Stimulated activated CD4-positive, alpha-beta T cell treated with anti-CD3 and anti-CD28 coated beads, Interleukin-12 subunit alpha, Interleukin-12 subunit beta, amount 100 ng/mL, for 48 hours (primary cell): ENCODE measurements at places on chromosomes 4 and X.
A peak's percentile ranks its signal among the peaks of the same experiment; 100 is the strongest.

- DNase-seq = no peak
Measured at GRCh38 chrX:110087485-110088356, 84.8 kb downstream of the TMEM164 start.

GRCh38 chr4:143296397-143297067 is 40.1 kb upstream of the GAB1 start:
- no peak for DNase-seq

- peak; percentile 28 for DNase-seq
Measured at GRCh38 chrX:19625612-19626011, 110.3 kb upstream of the MAP3K15 start.

DNA sequence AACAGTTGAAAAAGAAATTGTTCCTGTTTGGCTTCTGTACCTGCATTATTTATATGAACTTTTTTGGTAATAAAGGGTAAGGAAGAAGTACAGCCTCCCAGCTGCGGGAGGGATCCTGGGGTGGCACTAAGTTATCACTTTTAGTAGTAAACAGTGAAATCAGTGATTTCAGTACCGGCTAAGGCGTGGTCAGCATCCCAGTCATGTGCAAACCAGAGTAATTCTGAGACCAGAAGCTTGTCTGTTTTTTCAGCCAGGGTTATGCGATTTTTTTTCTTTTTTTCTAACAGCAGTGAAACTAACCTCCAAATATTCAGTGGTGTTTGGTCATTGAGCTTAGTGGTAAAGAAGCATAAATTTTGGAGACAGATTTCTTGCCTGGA is 3.3 kb downstream of the EGF start:
- no peak for DNase-seq

- no peak for DNase-seq
Measured at GRCh38 chr4:172945611-172946010, 223.0 kb upstream of the GALNT7 start.

- DNase-seq = no peak
Measured at GRCh38 chrX:30895370-30895769, 6.3 kb upstream of the TAB3 start.

- no peak for DNase-seq
Measured at GRCh38 chr4:22850630-22851029, 157.9 kb downstream of the GBA3 start.

- DNase-seq = no peak
Measured at GRCh38 chr4:186016796-186017195, 52.2 kb upstream of the TLR3 start.

GRCh38 chrX:40209951-40210617 is 112.3 kb upstream of the BCOR start:
- DNase-seq = no peak

DNA sequence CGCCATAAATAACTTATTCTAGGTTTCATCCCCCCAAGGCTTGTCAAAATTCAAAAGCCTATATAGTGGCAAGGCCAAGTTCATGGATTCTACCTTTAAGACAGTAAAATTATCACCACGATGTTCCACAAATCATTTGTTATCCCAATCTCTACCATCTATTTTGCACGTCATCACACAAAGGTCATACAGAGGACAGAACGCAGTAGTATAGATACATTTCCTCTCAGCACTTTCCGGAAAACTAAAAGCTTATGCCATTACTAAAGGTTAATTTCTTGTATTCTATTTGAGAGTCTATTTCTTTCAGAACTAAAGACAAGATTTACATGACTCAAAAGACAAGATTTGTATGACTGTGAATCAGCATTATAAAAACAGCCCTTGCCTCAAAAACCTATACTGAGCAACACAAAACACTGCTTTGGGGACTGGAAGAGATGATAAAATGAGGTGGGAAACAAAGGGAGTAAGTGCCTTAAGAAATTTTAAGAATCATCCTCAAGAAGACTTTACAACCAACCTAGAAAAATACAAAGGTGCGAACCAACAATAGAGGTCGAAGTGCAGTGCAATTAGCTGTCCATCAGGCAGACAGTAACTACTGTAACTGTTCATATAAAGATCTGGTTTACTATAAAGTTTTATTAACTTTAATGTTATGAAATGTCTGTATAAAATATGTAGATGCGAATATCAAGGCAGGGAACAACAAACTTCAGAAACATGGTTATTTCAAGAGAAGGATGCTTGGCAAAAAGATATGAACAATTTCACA is 7.6 kb downstream of the UBE2D3 start:
- no peak for DNase-seq

- no peak for DNase-seq
Measured at GRCh38 chr4:87236861-87237260, 16.4 kb upstream of the KLHL8 start.

DNA sequence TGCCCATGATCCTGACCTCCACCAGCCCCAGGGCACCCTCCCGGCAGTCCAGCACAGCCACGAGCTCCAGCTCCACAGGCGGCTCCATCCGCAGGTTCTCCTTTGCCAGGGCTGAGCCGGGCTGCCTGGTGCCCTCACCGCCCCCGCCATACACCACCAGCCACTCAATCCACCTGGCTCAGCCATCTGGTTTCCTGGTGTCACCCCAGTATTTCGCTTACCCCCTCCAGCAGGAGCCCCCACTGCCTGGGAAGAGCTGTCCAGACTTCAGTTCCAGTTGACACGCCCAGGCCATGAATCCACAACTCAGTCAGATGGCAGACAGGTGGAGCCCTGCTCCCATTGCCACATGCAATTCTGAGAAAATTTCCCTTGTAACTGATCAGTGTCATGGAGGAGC is 3.9 kb downstream of the SHISA3 start:
- DNase-seq = no peak

GRCh38 chr4:95358421-95358820 is 190.4 kb downstream of the UNC5C start:
- no peak for DNase-seq

DNA sequence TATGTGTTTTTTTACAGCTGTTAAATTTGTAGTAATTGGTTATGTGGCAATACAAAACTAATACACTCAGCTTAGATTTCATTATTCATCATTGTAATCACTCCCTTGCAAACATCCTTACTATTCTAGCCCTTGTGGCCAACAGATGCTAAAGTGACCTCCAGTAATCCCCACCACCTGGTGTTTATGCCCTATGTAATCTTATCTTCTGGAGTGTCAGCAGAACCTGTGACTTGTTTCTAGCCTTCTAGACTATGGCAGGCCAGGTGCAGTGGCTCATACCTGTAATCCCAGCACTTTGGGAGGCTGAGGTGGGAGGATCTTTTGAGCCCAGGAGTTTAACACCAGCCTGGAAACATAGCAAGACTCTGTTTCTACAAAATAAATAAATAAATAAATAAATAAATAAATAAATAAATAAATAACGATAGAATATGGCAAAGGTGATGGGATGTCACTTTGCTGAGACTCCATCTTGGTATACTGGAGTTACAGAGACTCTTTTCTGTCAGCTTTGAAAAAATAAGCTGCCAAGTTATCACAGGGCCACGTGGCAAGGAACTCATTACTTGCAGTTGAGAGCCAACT is 12.3 kb upstream of the TSR2 start:
- DNase-seq = no peak

DNA sequence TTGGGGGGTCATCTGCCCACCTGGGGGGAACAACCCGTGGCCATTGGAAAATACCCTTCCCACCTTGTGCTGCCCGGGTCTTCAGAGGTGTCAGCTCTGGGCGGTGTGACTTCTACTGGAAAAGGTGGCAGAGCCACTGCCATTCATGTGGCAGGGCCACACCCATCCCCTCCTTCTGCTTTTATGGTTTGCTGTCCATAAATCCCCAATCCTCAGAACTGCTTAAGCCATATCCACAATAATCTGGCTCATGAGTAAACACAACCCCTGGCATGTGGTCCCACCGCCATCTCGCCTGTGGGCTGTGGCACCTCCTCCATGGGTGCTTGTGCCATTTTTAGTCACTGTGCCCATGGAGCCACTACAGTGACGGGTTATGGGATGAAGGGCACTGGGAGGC is 20.6 kb downstream of the SORCS2 start:
- DNase-seq = no peak

GRCh38 chr4:152185786-152186550 is 349.9 kb downstream of the FBXW7 start:
- DNase-seq = no peak

DNA sequence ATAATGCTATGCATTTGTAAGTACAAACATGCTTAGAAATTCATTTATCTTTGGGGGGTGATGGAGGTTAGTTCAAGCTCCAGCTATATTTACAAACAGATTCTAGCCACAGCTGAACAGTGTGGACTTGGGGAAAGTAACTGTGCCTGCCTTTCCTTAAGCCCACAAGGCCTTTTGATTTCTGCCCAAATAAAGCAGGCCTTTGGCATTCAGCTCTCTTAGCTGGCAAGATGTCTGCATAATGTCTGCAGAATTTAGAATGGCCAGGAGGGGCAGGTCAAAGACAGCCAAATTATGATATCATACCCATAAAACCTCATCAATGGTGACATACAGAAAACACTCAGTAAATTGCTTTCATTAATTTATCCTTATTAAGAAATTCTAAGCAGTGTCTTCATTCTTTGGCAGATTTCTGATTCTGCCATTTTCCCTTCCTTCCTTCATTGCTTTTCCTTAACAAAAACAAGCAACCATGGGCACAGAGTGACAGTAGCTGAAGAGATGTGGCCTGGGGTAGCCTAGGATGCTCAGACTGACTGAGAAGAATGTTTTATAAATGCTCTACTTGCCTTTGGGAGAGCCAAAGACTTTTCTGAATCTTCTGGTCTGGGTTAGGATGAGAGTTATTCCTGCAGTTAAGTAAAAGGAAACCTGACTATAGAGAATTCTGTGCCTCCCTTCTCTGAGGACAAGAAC is 538.7 kb upstream of the NR3C2 start:
- no peak for DNase-seq

- no peak for DNase-seq
Measured at GRCh38 chr4:122152711-122153226, 638 bp downstream of the BLTP1 start.

DNA sequence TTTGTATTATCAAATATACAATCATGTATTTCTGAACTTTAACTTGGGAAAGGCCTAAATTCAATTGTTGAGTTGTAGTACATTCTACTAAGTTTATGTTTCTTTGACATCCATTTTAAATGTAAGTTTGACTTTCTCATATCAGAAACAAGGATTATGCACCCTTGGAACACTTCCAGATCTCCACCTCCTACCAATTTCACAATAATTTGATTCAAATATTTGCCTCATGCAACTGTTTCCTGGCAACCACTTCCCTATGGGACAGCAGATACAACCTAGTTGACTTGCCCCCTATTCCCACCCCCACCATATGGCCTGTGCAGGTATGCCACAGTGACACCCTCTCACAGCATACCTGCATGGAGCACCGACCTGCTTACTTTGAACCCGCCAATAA is 506.4 kb upstream of the PABPC4L start:
- DNase-seq = no peak

- no peak for DNase-seq
Measured at GRCh38 chr4:166003811-166004210, 130.8 kb downstream of the TLL1 start.

DNA sequence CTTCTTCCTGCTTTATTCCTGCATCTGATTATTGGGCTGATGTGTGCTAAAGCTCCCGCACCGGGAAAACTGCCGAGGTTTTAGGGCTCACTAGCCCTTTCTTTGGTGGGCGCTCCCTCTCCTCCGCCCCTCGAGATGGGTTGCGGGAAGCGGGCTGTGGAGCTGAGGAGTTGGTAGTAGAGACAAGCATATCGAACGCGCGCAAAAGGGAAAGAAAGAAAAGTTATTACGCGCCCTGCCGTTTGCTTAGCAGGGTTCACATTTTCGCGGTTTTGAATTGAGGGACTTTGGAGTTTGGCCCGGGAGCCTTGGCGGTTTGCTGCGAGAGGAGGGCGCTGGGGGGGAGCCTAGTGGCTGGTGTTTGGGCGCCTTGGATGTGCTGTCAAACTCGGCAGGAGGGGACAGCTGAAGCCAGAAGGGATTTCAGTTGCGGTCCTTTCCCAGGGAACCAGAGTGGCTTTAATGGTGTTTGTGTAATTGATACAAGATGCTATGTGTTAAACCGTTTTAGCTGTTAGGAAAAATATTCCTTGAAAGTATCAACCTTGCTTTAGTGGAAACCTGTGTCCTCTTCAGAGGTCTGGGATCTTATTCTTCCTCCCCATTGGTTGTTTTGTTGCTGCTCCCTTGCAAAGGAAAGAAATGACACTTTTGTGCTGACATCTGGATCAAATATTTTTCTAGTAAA is 1.1 kb downstream of the GAB1 start:
- DNase-seq = peak; percentile 2

GRCh38 chr4:33386764-33387163 is 2666.6 kb downstream of the PCDH7 start:
- no peak for DNase-seq

- DNase-seq = no peak
Measured at GRCh38 chrX:23902419-23902818, 5.3 kb downstream of the APOO start.

DNA sequence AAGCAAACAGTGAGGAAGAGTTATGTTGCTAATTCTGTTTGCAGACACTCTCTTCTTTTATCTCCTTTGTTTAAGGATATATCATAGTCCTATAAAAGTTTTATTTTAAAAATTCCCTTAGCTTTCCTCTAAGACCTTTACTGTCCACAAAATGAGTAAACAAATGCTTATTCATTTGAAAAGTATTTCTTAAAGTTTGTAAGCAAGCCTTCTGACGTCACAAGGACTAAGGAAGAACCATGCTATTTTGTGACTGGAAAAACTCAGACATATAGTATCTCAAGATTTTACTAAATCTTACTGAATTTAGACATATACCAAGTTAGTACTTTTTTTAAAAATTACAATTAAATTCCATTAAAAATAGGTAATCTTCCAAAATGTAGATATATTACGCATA is 5.2 kb upstream of the RBMXL3 start:
- DNase-seq = no peak
